ENCODE measurements at places on chromosomes 6 and 20. TPM values are rescaled to one million over a fixed set of nuclear protein-coding genes. Genes with fewer than 3 reads are reported as not detected.

DNA sequence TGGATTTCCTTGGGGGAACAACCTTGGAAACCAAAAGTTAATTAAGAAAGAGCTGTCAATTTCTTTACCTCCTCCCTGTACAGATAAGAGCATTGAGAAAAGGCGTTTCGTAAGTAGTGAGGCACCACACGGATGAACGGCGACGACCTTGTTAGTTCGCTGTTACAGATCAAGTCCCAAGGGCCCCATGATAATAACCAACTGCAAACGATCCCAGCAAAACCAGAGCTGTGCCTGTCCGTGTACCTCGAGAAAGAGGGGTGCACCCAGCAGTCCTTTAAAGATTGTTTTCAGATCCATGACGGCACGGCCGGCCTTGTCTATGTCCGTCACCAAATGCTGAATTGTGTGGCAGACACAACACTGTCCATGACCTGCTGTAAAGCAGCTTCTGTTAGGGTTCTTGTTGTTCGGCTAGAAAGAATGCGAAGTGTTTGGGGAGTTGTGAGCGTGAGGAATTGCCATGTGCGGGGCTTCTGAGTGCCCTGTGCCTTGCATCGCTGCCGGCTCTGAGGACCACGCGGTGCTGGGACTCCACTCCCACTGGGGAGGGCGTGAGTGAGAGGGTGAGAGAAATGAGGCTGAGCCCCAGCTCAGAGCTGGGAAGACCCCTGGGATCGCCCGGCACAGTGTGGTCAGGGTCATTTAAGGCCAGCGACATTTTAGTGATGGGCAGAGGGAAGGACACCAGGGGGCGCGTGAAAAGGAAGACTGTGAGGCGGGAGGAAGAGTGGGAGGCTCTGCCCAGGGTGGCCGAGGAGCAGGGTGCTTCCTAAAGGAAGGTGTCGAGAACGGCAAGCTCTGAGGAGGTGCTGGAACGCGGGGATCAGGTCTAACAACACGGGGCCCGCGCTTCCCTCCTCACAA lies 136.8 kb upstream of the RPS6KA2 start:
- no peak for DNase-seq

GRCh38 chr6:21005816-21006570 lies 471.7 kb downstream of the CDKAL1 start:
- peak; percentile 90 for DNase-seq

DNA sequence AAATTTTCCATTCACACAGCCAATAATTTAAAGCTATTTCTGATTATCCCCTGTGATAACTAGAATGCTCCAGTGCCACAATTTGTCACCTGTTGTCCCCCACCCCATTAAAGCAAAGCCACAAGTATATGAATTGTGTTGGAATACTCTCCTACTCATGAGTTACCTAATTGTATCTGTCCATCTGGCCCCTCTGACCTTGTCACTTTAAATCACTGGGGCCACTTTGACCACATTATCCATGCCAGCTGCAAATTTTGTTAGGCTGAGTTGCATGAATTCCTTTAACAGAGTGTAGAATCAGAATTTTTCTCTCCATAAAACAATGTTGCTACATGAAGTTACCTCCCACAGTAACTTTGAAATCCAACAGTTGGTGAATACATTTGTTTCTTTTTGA lies 204.6 kb downstream of the MEI4 start:
- DNase-seq, result no peak

DNA sequence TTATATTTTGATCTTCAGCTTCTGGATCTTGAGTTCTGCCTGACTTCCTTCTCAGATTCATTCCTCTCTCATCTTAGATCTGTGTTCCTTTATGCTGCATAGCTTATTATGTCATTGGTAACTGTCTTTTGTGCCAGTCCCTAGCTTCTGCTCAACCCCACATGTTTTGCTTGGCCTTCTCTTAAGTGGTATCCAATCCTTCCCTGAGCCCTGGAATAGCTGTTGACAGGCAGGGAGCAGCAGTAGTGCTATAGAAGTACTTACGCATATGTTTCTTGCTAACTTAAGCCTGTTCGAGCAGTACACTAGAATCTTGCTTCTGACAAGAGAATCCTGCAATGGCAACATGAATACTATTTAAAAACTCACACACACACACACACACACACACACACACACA lies 13.6 kb upstream of the GRIK2 start:
- no peak for DNase-seq

GRCh38 chr6:105889902-105890301 lies 196.2 kb upstream of the PRDM1 start:
- no peak for DNase-seq

- no peak for DNase-seq
These were observed 42.8 kb upstream of the PSMF1 start for GRCh38 chr20:1075616-1076015.

- no peak for DNase-seq
These were observed 141.0 kb downstream of the NFATC2 start for GRCh38 chr20:51401496-51401895.

DNA sequence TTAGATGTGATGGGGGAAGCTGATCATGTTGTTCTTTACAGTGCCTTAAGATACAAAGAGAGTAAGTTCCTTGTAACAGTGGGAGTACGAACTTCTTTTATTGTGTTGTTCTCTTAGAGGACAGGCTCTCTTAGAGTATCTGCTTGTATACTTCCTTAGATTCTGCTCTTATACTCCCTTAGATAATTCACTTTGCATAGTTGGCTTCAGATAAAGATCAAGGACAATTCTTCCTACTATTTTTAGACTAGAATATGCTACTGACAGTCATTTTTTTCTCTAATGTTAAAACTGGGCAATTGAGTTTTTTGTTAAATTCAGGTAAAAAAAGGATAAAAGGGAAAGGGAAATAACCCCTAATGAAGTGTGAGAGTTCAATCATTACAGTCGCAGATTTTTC lies 138.7 kb downstream of the MYB start:
- no peak for DNase-seq

Gene RHAG
- total RNA-seq, result not detected

Gene RGS17
- 5.9 TPM for total RNA-seq

Gene NPEPL1
- 18.7 TPM for total RNA-seq

Gene SEMG1
- not detected for total RNA-seq

Gene POM121L2
- total RNA-seq, result not detected

Gene MRAP2
- total RNA-seq, result 0.17 TPM
